ENCODE measurements at places on chromosomes 13 and 19. TPM values are rescaled to one million over a fixed set of nuclear protein-coding genes. Genes with fewer than 3 reads are reported as not detected.

The CYP2F1 gene
- total RNA-seq, result not detected

The SPIB gene
- total RNA-seq, result 0.98 TPM

The THSD8 gene
- total RNA-seq, result 2.0 TPM

The PSG3 gene
- not detected for total RNA-seq

The ZNF730 gene
- total RNA-seq, result not detected

The ZNF132 gene
- total RNA-seq, result 2.4 TPM

The EPSTI1 gene
- 2.5 TPM for total RNA-seq
